Left lobe of liver (tissue), 2 donors: ENCODE measurements at places on chromosomes 3 and 15. TPM values are rescaled to one million over a fixed set of nuclear protein-coding genes. Genes with fewer than 3 reads are reported as not detected.

SPINT1 gene
- total RNA-seq = 1.6 TPM

DNA sequence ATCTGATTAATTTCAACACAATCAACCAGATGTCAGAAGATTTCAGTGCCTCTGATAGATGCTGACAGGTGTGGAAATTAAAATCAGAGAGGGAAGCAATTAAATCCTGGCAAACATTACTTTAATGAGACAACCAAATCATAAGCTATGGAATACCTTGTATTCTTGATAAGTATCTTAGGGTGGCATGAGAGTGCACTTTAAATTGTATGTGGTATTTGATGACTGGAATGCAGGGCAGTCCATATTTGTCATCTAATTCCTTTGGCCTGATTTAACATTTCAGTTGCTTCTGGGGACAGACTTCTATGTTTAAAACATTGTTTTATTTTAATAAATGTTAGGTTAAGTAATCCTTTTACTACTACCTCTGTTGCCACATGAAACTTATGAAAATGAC, 184.1 kb downstream of the LPP start:
- no peak for DNase-seq

GRCh38 chr15:88678755-88679154, 39.9 kb downstream of the ISG20 start:
- DNase-seq = no peak

ONECUT1 gene
- 63.0 TPM for total RNA-seq

GRCh38 chr3:13513051-13513912, 33.2 kb downstream of the HDAC11 start:
- DNase-seq = no peak

CFAP100 gene
- total RNA-seq = not detected

- no peak for DNase-seq
Measured at GRCh38 chr3:101292027-101292426, 28.3 kb downstream of the IMPG2 start.

GRCh38 chr15:27256446-27256845, 285.5 kb downstream of the GABRG3 start:
- no peak for DNase-seq

CKMT1A gene
- total RNA-seq = not detected

- DNase-seq = no peak
Measured at GRCh38 chr3:135691240-135691639, 274.3 kb upstream of the PPP2R3A start.

DNA sequence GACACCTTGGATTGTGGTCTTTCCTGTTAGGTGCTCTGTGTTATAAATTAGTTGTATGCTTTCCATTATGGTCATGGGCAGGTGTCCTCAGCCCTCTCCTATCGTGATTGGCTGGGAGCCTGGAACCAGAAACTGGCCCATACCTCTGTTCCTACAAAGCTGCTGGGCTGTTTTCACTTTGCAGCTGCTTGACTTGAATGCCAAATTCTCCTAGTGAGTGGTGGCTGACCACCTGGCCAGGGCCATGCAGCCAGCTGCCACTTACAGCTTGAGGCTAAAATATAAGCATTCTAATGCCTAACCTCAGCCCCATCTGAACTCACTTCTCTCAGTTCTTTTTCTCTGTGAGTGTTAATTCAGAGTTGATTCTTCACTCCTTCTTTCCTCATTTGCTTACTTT, 239.3 kb upstream of the GBE1 start:
- DNase-seq = no peak

LCTL gene
- not detected for total RNA-seq

DNA sequence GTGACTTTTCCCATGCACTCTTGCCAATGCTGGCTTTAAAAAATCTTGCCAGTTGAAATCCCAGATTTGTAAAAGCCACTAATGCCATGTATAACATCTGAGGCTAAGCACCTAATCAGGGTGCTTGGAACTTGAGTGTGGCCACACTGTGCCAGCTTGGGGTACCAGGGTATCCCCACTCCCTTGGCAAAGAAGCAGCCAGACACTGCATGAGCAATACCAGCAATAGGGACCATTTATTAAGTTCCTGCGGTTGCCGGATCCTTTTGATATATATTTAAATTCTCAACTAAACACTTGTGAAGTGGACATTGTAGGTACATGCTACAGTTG, 2.2 kb upstream of the RHCG start:
- DNase-seq = peak; percentile 32

ZNF662 gene
- total RNA-seq = 3.0 TPM

- DNase-seq = peak; percentile 62
Measured at GRCh38 chr3:196941729-196942225, 551 bp downstream of the NCBP2 start.

FAM3D gene
- total RNA-seq = 0.13 TPM

GRCh38 chr15:40080847-40081246, 27.8 kb downstream of the BMF start:
- DNase-seq = no peak
